Tibial nerve (tissue), 4 donors: ENCODE measurements at places on chromosomes 5 and 9. TPM values are rescaled to one million over a fixed set of nuclear protein-coding genes. Genes with fewer than 3 reads are reported as not detected.

DNA sequence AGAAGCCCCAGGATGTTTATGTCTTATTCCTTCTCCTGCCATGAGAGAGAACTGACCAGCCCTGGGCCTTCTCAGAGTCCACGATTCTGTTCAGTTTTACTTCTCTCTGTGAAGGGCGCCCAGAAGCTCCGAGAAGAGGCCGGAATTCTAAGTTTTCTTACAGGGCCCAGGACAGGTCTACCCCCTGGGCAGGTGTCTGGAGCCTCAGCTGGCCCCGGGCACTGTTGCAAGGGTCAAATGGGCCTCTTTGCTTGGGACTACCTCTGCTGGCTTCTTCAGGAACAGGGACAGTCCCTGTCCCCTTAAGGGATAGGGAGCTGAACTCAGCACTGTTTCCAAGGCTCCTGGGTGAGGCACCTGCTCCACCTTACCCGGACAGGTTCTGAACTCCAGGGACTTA, 55.0 kb downstream of the RASGEF1C start:
- no peak for DNase-seq

GRCh38 chr5:131081374-131081773, 83.7 kb downstream of the HINT1 start:
- DNase-seq: no peak

DNA sequence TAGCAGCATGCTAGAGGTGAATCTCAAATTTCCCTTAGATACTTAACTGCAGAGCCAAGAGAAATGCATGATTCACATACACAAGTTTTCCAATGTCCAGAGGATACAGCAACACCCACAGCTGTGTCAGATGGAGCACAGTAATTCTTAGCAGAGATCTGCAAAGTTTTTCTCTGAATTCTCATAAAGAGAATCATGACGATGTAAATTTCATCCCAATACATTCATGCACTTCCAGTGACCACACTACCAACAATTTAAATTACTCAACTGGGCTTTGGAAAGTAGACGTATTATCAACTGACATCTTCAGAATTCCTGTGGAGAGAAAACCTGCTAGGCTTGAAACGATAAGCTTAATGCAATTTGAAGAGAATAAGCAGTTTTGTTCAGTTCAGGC, 378.8 kb upstream of the TLE4 start:
- no peak for DNase-seq

The CAPSL gene
- total RNA-seq: not detected

DNA sequence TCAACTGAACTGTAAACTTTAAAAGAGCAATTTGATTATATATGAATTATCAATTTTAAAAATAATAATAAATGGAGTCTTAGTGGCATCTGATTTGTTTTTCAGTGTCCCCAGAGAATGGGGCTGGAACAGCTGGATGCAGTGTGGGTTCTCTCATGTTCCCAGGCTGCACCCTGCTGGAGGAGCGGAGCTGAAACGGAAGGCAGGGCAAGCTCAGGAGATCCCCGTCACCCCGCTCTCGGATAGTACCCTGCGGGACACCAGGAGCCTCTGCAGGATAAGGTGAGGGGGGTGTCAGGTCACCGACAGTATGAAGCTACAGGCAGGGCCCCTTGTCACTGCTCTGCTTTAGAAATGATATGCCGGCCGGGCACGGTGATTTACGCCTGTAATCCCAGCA, 57.3 kb downstream of the S1PR3 start:
- no peak for DNase-seq

The BARX1 gene
- not detected for total RNA-seq

The SEMA6A gene
- 13.6 TPM for total RNA-seq

The ZDHHC11B gene
- total RNA-seq: 0.39 TPM

GRCh38 chr5:151773951-151774350, 2.2 kb downstream of the G3BP1 start:
- DNase-seq: no peak

DNA sequence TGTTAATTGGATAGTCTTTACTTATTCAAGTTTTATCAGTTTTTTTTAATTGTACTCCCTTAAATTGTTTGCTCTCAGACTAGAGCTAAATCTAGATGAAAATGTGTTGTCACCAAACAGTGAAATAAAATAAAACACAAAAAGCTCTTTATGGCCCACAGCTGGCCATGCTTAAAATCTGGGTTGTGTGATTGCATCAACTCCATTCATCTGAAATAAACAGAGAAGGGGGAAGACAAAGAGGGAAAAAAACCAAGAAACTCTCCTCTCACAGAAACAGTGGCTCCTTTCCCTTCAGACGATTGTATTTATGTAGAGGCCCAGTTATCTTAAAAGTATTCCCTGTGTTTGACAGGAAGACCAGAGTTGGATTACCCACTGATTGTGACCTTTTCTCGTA, 422.4 kb downstream of the IRX1 start:
- no peak for DNase-seq

DNA sequence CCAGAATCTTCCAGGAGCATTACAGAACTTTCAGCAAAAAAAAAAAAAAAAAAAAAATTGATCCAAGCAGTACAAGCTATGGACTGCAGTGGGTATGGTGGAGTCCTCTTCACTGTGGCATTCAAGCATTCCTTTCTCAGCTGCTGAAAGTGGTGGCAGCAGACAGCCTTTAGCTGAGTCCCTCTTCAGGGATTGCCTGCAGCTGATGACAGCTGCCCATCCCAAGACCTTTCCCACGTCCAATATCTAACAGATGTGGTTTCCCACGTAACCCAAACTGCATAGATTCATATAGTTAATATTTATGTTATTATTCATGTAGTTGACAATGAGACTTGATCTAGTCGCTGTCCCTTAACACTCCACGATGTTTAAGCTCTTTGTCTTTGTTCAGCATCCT, 475.9 kb downstream of the TLE1 start:
- DNase-seq: no peak

- no peak for DNase-seq
Observed at GRCh38 chr9:136204838-136205706, at the start of gene LHX3. Gene LHX3 (minus strand): TSS chr9:136205128. CDS start chr9:136205012, 116 bp downstream.

DNA sequence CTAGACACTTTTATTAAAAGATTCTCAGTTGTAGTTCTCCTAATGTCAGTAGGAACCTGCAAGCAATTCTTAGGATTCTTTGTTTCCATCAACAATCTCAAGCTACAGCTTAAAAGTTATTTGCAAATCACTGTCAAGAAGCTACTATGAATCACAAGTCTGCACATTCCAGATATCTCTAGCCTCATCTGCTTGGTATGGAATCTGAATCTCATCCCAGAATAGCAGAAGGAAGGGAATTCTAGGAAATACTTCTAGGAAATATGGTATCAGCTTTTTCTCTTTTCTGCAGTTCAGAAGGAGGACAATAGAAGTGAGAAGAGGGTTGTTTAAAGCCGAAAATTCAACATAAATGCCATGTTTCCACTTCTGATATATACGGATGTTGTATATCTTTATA, 792.2 kb upstream of the CDH9 start:
- no peak for DNase-seq

DNA sequence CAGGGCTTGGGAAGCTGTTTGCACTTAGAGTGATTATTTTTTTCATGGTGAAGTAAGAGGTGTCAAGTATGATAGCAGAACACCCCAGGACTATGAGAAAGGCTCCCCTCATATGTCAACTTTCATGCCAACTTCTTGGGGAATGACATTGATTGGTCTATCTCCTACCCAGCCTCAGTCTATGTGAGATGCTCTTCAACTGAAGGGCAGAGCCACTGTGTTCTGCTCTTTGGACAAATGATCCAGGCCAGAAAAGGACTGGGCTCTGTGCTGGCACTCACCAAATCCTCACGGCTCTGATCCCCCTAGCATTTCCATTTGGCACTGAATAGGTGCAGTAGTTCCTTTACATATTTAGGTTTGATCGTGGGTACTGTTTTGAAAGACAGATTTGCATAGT, 151.1 kb downstream of the DMRT2 start:
- DNase-seq: no peak

- DNase-seq: no peak
Observed at GRCh38 chr5:172444626-172445365, 9.5 kb downstream of the SH3PXD2B start.

DNA sequence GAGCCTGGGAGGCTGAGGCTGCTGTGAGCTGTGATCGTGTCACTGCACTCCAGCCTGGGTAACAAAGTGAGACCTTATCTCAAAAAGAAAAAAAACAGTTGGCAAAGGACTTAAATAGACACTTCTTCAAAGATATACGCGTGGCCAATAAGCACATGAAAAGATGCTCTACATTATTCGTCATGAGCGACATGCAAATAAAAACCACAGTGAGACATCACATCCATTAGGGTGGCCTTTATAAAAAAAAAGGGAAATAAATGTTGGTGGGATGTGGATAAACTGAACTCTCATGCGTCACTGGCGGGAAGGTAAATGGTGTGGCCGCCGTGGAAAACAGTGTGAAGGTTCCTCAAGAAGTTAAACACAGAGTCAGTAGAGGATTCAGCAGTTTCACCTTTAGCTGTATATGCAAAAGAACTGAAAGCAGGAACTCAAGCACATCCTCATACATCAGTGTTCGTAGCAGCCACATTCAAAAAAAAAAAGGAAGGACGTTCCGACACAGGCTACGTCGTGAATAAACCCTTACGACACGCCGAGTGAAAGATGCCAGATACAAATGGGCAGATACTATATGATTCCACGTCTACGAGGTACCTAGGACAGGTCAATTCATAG, 24.5 kb upstream of the NRARP start:
- DNase-seq: no peak

DNA sequence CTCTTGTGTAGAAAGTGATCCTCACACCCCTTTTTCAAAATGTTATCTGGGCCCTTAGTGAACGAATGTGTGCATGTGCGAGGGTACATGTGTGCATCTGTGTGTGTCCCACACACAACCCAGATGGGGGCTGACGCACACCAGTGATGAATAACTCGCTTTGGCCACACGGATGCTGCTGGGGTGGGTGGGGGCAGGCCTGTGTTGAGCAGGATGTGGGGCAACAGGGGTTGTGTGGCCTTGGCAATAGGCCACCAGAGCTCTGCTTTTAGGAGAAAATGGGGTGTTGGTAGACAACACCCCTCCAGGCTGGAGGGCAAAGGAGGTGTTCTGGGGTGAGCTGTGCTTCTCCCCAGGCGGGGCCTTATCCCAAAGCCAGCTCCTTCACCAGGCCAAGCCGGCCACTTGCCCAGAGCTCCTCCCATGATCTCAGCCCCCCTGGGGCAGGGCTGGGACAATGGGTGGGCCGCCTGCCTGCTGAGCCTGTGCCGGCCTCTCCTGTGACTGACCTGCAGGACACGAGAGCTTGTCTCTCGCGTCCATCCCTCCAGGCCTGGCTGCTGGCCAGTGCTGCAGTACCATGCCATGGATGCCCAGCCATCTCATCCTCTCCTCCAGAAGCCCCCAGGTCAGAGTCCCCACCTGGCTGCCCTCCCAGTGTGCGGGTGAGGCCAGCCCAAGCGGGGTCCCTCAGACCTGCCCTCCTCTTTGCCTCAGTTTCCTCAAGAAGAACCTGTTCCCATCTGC, 1.7 kb downstream of the DBN1 start:
- peak; percentile 64 for DNase-seq

The SPINK13 gene
- total RNA-seq: not detected

DNA sequence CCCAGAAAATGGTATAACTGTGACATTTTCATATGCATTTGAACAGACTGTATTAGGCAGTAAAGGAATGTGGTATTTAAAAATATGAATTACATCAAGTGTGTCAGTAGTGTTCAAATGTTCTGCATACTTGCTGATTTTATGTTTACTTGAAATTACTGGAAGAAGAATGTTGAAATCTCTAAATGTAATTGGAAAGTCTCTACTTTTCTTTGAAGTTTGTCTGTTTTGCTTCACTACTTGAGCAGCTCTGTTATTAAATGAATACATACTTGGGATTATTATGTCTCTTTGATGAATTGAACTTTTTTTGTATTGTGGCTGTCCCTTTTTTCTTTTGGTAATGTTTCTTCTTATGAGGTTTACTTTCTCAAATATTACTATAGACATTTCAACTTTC, 205.6 kb downstream of the TAF11L14 start:
- DNase-seq: no peak

The SMIM33 gene
- not detected for total RNA-seq

- no peak for DNase-seq
Observed at GRCh38 chr5:25570067-25570583, 925.3 kb upstream of the CDH10 start.

The LPAR1 gene
- 156 TPM for total RNA-seq

The CTNNAL1 gene
- total RNA-seq: 123 TPM

DNA sequence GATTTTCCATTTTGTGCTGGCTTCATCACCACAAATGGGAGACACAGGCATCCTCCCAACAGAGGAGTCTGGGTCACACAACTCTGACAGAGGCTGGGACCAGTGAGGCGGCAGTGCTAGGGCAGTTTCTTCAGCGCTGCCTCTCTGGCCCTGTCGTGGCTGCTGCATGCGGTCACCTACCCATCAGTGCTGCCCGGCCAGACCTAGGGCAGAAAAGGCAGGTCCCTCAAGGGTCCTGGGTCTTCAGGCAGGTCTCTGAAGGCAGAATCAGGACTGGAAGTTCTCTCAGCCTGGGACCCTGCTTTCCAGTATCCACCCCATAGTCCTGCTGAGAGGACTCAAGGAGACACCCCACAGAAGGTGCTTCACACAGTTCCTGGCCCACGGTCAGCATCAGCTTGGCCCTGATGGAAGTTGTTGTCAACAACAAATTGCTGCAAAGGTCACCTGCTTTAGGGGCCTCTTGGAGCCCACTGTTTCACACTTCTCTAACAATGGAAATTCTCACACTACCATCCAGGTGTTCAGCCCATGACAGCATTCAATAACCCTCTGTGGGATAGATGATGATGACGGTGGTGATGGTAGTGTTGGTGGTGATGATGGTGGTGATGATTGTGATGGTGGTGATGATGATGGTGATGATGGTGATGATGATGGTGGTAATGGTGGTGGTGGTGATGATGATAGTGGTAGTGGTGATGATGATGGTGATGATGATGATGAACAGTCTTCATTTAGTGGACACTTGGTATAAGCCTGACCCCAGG, 146.4 kb upstream of the PPP1R26 start:
- no peak for DNase-seq

DNA sequence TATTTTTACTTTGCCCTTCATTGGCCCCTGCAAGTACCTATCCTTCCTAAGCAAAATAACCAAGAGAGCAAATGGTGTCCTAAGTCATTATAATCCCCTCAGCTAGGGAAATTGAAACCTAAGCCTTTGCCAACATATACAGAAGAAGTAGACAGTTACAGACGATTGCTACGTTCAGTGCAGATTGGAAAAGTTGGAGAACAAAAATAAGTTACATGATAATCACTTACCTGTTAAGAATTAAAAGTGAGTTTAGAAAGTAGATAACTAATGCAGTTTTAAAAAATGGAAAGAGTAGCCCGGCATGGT, 244.8 kb downstream of the MPDZ start:
- DNase-seq: no peak

DNA sequence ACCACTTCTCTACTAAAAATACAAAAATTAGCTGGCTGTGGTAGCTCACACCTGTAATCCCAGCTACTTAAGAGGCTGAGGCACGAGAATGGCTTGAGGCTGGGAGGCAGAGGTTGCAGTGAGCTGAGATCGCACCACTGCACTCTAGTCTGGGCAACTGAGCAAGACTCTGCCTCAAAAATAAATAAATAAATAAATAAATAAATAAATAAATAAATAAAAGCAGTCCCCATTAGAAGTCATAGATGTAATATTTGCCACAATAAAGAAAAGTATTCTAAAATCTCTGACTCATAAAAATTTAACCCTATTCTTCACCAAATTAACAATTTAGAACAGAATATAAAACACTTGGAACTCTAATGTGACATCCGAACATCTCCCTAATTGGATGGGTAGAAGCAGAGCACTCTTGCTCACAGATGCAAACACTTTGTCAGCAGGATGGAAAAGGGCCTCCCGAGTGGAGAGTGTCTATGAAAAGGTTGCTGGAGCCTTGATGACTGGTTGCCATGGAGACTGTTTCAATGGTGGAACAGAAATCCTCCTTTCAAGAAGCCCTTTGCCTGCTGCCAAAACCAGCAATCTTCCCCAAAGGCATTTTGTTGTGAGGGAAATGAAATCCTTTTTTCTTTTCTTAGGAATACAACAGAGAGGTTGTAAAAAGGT, 38.9 kb upstream of the TRAF1 start:
- peak; percentile 54 for DNase-seq
